SJSA1 (cell line): ENCODE measurements at places on chromosomes 1 and 21. TPM values are rescaled to one million over a fixed set of nuclear protein-coding genes. Genes with fewer than 3 reads are reported as not detected.

DNA sequence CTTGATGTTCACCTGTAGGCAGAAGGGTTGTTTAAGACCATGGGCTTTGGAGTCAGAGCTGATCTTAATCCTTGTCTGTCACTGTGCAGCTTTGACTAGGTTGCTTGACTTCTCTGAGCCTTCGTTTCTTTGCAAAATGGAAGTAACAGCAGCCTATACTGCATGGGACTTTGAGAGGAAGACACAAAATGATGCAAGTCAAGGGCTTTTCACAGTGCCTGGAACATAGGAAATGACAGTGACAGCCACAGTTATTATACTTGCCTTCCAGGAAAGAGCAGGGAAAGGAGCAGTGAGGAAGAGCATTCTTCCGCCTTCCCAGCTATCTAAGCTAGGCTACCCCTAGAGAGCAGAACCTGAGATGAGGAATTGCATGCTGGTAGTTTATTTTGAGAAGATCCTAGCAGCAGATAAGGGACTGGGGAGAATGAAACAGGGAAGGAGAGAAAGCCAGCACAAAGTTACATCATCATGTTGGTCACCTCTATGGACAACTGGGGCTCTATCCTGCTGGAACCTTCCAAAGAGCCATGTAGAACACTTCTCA, 3.1 kb downstream of the CSF3R start:
- DNase-seq = no peak

The SPRR4 gene
- not detected in 2 replicates for total RNA-seq

- no peak for DNase-seq
These were observed 20.3 kb downstream of the TGFB2 start for GRCh38 chr1:218365226-218365999.

DNA sequence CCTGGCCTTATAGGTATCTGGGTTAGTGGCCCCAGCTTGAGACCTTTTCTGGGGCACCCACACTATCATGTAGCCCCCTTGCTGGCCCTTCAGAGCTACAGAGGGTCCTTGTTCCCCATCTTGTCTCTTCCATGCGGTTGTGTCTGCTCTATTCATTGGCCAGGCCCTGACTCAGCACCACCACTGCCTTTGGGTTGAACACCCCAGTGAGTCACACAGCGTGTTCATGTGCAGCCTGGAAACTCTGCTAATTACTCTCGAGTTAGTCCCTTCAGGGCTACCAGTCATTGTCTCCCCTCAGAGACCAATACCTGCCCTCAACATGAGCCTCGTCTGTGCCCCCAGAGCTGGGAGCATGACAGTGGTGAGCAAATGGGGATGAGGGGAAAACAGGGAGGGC, 28.2 kb upstream of the IKBKE start:
- no peak for DNase-seq

- no peak for DNase-seq
These were observed 69.0 kb downstream of the GADD45A start for GRCh38 chr1:67753776-67754525.

- DNase-seq = no peak
These were observed 121.0 kb downstream of the GLIS1 start for GRCh38 chr1:53617851-53618499.

- DNase-seq = no peak
These were observed 678 bp downstream of the MCM3AP start for GRCh38 chr21:46284733-46285132.

- no peak for DNase-seq
These were observed 6.6 kb upstream of the NSUN4 start for GRCh38 chr1:46334030-46334384.

DNA sequence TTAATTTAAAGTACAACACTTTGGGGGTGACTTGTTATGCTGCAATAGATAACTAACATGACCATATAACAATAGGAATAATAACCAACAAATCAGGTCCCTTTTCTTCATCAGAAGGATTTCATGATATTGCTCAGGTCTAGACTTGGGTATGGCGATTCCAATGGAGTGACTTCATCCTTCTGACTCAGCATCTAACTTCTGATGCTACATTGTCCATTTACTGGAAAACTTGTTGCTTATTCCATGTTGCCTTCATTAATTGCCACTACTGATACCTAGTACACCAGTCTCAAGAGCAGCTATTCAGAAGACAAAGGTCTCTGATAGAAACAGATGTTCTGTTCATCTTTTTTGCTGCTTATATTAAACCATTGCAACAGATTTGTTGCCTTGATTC, 324.3 kb downstream of the TGFB2 start:
- DNase-seq = no peak

- no peak for DNase-seq
These were observed 19.7 kb upstream of the CA6 start for GRCh38 chr1:8925960-8926359.

- DNase-seq = no peak
These were observed 3.9 kb upstream of the CACNA1S start for GRCh38 chr1:201116091-201116490.

- DNase-seq = no peak
These were observed 65.7 kb upstream of the RNF11 start for GRCh38 chr1:51170342-51170741.

GRCh38 chr1:160952129-160952510, 2.5 kb downstream of the ITLN2 start:
- no peak for DNase-seq

GRCh38 chr1:119535381-119535780, 28.4 kb downstream of the HSD3B1 start:
- DNase-seq = no peak

DNA sequence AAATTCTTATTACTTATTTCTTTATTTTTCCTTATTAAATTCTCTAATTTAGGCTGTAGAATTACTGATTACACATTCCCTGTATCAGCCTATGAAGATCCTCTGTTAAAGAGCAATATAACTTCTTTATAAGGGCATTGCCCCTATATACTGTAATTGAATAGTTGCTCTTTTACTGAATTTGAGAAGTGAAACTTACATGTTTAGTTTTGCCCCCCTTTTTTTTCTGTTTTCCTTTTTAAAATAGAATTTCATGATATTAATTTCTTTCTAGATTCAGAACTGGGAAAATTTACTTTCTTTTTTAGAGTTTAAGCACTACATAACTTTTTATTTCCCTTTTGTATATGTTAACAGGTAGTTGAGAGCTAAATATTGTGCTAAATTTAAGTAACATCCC, 29.5 kb upstream of the PGM1 start:
- DNase-seq = no peak

DNA sequence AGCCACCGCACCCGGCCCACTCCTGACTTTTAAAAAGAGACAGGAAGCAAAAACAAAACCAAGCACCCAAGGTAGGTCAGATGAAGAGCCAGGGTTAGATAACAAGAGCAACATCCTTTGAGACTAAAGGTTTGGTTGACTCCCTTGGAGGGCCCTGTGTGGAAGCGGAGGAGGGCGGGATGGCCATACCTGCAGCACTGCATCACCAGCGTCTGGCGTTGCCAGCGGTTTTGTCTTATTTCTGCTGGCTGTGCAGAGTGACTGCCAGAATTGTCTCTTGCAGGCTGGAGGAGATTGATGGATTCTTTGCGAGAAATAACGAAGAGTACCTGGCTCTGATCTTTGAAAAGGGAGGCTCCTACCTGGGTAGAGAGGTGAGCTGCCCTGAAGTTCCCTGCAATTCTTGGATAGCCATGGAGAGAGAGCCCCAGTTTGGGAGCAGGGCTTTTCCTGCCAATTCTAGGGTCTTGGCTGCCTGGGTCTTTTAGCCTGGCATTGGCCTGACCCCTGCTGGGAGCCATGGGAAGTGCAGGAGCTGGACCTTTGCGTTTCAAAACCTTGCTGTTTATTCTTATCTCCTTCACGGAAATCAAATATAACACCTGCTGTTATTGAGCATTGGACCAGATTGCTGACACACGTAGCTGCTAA, 24.0 kb downstream of the QSOX1 start:
- DNase-seq = peak; percentile 64

DNA sequence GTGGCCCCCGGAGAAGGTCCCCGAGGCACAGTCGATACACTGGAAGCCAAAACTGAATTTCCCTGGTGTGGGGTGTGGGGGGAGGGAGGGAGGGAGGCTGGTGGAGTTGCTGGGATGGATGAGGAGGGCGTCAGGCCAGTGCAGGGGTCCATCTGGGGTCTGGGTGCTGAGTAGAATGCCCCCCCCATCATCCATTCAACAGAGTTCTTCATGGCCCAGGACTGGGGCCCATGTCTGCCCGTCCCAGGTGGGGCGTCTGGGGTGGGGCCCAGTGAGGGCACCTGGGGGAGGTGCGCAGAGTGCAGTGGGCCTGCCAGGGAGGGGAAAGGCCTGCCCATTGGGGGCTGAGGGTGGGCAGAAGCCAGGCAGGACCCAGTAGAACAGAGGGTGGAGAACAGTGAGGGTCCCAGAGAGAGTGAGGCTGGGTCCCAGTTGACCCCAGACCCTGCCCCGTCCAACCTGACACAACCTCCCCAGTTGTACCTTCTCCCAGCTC, 1.9 kb downstream of the TNFRSF18 start:
- no peak for DNase-seq

The RHD gene
- total RNA-seq = not detected in 2 replicates

DNA sequence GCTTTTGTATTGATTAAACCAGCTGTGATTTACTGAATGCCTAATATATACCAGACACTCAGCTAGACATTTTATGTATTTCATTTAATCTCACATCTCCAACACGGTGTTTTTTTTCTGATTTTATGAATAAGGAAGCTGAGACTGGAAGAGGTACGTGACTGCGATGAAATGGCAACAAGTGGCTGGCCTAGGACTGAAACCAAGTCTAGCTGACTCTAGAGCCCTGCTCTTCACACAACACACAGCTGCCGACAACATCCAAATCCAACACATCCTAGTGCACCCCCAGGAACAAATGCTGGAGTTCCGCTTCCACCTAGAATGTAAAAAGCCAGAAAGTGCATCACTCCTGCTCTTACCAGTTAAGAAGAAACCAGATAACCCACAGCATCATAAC, 10.7 kb upstream of the TOMM20 start:
- DNase-seq = no peak

GRCh38 chr1:202645097-202645476, 65.2 kb downstream of the SYT2 start:
- DNase-seq = no peak

The SHE gene
- not detected in 2 replicates for total RNA-seq

DNA sequence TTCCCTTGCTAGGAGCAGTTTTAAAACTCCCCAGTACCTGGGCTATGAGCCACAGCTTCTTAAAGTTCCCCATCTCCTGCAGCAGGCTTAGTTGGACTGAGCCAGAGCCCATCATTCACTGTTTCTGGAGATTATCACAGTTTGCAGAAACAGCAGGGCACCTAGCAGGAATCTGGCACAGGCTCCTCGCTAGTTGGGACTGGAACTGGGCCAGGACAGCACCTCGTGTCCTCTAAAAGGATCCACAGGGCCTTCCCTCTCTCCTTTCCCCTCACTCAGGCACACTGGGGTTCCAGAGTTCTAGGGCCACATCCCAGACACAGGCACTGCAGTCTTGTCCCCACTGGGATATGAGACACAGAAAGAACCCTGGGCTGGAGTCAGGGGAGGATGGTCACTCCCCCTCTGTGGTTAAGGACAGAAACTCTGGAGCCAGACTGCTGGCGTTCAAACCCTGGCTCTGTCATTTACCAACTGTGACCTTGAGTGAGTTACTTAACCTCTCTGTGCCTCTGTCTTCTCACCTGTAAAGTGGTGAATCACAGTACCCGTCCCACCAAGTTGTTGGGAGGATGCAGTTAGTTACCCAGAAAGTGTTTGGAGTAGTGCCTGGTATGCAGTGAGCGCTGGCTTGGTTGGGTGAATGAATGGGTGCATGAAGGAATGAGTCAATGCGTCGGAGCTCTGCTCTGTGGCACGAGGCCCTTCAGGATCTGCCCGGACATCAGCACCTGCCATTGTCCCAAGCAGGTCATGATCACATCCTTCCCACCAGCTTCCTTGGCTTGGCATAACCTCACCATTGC, 18.8 kb upstream of the ECE1 start:
- DNase-seq = no peak

DNA sequence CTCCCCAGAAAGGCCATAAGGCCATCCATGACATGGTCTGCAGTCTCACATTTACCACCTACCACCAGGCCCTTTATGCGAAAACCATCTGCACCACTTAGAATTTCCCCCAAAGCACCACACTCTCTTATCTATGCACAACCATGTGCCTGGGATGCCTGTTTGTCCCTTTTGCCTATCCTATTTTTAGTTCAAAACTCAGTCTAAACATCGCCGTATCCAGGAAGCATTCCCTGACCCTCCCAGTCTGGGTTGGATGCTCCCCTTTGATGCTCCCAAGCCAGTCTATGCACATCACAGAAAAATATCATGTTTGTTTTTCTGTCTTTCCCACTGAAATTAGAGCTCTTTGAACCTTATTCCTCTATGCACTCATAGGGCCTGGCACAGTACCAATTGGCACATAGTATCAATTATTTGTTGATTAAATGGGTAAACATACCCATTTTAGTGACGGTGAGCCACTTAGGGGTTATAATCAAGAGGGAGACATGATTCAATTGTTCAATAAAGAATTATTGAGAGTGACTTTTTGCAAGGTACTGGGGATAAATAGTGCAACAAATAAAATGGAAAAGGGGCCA, 6.7 kb downstream of the MPL start:
- DNase-seq = no peak

GRCh38 chr1:32289256-32289655, 2.6 kb upstream of the HDAC1 start:
- DNase-seq = no peak

The IQGAP3 gene
- 38.3 and 64.1 TPM in 2 replicates for total RNA-seq

GRCh38 chr1:55781944-55782482, 566.8 kb upstream of the USP24 start:
- peak; percentile 21 for DNase-seq

The SCAMP3 gene
- total RNA-seq = 54.6 and 55.9 TPM in 2 replicates

DNA sequence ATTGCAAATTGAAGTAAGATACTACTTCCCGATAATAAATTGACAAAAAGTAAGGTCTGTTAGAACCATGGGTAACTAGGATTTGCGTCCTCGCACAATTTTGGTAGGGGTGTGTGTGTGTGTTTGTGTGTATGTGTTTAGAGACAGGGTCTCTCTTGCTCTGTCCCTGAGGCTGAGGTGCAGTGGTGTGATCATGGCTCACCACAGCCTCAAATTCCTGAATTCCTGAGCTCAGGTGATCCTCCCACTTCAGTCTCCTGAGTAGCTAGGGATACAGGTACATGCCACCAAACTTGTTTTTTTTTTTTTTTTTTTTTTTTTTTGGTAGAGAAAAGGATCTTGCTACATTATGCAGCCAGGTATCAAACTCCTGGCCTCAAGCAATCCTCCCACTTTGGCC, 209.2 kb upstream of the ESRRG start:
- DNase-seq = no peak

GRCh38 chr1:97094247-97094972, 372.8 kb downstream of the PTBP2 start:
- DNase-seq = peak; percentile 88

The ELAVL4 gene
- not detected in 2 replicates for total RNA-seq

GRCh38 chr1:212645546-212646543, 37.3 kb downstream of the ATF3 start:
- peak; percentile 53 for DNase-seq

- DNase-seq = no peak
These were observed 20.9 kb downstream of the SOX13 start for GRCh38 chr1:204093781-204094180.

The AVPR1B gene
- total RNA-seq = not detected in 2 replicates

GRCh38 chr1:234987415-234988154, 141.1 kb downstream of the TOMM20 start:
- peak; percentile 94 for DNase-seq
